LHCN-M2 (cell line): ENCODE measurements at places on chromosomes 7 and 10.
A peak's percentile ranks its signal among the peaks of the same experiment; 100 is the strongest.

GRCh38 chr10:110822035-110822711, 49.6 kb upstream of the PDCD4 start:
- no peak for DNase-seq

DNA sequence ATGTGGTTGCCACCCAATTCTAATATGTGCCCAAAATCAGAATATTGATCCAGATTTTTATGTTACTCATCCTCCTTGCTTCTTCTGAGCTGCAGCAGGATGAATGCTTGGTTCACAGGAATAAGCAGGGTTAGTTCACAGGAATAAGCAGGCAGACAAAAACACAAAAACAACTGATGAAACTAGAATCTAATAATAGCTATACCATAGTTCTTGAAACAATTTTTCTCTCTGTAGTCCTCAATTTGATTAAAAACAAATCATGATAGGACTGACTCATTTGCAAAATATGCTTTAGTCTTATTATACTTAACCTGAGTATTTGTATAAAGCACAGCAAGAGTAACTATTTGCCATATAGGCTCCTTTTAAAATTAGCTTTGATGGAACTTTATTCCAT, 24.4 kb upstream of the ARHGAP12 start:
- no peak for DNase-seq

GRCh38 chr7:81469153-81469868, 300.5 kb downstream of the HGF start:
- DNase-seq, result no peak

DNA sequence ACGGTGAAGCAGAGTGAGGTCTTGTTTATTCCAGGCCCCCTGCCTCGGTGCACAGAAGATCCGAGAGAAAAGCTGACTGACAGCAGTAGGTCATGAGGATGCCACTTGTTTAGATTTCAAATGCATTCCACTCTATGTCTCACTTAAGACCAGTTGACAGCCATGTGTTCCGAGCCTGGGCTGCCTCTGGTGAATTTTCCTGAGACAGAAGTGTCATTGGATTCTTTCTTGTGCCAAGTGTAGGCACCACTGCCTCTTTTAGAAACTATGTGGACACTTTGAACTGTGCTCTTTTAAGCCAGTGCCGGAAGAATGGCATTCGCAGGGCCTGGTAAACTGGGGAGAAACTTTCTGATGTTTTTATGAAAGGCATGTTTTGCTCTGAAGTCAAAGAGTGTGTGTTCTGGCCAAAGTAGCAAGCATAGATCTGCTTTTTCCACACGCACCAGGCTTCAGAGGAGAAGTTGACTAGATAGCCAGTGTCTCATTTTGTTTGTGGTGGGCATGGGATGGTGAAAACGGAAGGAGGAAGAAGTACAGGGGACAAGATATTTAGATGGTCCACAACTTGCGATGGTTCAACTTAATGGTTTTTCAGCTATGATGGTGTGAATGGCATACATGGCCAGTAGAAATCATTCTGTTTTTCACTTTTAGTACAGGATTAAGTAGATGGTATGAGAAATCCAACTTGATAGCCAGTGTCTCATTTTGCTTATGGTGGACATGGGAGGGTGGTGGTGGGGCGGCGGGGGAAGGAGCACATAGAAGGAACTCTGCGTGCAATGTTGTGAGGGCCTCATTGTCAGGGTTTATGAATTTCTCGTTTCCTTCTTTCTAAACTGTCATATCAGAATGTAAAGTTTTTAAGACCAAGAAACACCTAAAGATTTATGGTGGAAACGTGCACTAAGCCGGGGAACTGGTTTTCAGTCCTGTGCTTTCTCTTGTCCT, 41.5 kb downstream of the CYP17A1 start:
- DNase-seq, result no peak

GRCh38 chr7:16068183-16068582, 353.2 kb downstream of the CRPPA start:
- DNase-seq, result no peak

DNA sequence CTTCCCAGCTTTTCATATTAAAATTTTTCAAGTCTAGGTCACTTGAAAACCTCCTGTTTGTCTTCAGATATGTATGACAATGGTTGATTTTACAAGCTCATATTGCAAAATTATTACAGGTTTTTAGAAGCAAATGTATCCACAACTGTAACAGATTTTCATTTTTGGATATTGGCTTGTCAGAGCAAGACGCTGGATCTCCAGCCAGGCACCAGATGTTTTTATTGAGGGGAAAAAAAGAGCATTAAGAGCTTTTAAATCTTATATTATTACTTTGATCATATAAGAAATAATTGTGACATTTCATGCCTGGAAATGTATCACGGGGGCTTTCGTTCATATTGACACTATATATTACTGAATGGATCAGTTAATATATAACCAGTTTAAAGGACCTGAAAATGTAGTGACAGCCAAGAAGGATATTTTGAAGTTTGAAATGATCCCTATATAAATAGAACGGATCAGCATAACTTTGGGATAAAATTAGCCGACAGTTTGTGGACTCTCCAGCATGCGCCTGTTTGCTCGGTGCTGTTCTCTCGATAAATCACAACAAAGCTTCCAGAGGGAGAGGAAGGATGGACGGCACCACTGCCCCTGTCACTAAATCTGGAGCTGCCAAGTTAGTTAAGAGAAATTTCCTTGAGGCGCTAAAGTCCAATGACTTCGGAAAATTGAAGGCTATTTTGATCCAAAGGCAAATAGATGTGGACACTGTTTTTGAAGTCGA, at the start of gene ASB4:
ASB4 (plus strand) TSS at position 553 of the 733 bp plus-strand sequence; CDS start at position 582, 29 bp downstream.
- DNase-seq, result no peak

- no peak for DNase-seq
Observed at GRCh38 chr7:137298464-137298794, 45.1 kb downstream of the PTN start.

GRCh38 chr7:32289651-32290414, 200.3 kb downstream of the LSM5 start:
- no peak for DNase-seq

DNA sequence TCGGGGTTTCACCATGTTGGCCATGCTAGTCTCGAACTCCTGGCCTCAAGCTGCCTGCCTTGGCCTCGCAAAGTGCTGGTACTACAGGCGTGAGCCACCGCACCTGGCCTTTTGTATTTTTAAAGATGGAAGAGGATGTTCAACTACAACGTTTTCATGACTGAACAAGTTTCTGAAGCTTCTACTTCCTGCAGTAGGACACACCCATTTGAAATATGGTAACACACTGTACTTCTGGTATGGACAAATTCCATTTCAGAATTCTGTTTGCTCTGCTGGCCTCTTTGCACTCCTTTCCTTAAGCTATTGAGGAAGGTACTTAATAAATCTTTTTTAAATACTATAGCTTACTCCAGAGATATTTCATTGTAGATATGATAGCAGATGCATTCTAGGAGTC, 10.9 kb upstream of the CDK1 start:
- DNase-seq, result no peak

GRCh38 chr7:148356303-148356702, 234.3 kb upstream of the C7orf33 start:
- DNase-seq, result no peak

- no peak for DNase-seq
Observed at GRCh38 chr10:29068302-29068701, 220.6 kb upstream of the LYZL1 start.

DNA sequence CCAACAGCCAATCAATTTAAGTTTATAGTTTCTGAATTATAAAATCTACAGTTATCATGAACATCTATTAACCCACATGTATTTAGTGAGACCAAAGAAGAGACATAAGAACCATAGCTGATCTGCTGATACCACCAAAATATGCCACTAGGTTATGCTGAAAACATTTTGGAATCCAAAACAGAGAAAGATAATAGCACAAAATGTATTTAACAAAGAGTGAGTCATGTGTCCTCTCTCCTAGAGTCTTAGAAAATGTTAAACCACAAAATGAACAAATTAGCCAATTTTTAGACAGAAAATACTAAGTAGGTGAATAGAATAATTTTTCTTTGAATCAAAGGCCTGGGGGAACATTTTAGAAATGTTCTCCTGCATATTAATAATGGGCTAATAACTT, 527.5 kb downstream of the GPAM start:
- DNase-seq, result peak; percentile 35

- DNase-seq, result peak; percentile 36
Observed at GRCh38 chr7:24829787-24830186, 72.5 kb upstream of the GSDME start.

- DNase-seq, result peak; percentile 61
Observed at GRCh38 chr10:95841661-95842498, 65.9 kb upstream of the CC2D2B start.

GRCh38 chr7:8056439-8056838, 87.8 kb downstream of the GLCCI1 start:
- no peak for DNase-seq

DNA sequence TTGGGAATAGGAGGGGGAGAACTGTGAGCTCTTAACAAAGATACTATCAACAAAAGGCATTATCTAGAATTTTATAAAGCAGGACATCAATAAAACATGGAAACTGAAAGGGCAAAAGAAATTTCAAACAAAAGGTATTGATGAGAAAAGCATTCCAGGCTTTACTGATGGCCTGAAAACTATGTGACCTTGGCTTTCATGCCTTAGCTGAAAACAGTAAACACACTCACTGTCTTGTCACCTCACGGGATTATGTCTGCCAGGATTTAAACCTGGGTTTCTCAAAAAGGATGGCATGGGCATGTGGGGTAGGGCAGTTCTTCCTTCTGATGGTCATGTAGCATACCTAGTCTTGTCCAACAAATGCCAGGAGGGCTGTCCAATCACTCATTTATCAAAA, 22.9 kb downstream of the DOCK4 start:
- DNase-seq, result no peak

DNA sequence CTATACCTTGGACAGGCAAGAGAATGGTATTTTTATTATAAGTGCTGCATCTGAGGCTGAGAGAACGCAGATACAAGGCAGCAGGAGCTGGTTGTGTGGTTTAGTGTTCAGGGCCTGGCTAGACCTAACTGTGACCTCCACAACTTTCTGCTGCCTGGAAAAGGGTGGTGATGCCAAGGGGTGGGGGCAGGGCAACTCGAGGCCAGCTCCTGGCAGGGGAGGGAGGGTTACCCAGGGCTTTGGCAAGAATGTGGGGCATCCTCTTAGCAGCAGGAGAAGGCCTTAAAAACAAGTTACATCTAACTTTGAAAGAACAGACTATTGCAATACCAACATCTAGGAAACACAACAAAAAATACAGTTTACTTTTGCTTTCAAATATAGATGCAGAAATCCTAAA, 13.0 kb downstream of the MXI1 start:
- DNase-seq, result no peak

- DNase-seq, result no peak
Observed at GRCh38 chr7:156220078-156220605, 407.9 kb upstream of the SHH start.

DNA sequence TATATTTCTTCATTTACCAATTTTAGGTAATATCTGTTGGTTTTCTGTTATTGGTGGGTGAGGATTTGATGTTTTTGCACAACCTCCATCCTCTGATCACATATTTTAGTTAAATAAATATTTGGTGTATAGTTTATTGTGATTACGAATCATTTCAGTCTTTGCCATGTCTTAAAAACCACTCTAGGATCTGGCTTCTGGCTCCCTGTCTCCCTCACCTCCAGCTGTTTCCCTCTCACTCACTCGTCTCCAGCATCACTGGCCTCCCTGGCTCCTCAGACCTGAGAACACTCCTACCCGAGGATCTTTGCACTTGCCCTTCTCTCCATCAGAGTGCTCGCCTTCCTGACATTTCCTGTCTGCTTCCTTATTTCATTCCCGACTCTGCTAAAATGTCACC, 50.7 kb upstream of the NRF1 start:
- no peak for DNase-seq

- DNase-seq, result no peak
Observed at GRCh38 chr10:79142064-79142491, 73.3 kb downstream of the ZMIZ1 start.

DNA sequence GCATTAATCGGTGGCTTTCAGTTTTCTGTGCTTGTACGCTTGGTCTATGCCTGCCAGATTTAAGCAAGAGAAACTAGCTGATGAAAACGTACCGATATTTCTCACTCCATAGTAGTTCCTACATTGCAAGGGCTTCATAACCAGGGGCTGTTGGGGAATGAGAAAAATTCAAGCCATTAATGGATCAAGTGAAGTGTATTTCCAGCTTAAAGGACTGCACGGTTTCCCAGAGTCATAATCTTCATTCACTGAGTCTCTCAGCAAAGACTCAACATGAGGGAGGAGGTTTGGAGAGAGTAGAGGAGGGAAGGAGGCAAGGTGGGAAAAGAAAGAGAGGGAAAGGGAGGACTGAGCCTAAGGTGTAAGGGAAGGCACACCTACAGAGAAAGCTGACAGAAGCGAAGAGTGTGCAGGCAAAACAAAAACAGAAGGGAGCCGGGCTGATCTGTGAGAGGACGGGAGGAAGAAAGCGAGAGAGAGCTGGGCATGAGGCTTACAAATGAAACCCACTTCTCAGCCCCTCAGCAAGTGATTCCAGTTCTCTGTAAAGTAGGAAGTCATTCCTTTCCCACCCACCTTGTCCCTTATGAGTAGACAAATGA, 625 bp downstream of the GIMAP2 start:
- DNase-seq, result peak; percentile 14

DNA sequence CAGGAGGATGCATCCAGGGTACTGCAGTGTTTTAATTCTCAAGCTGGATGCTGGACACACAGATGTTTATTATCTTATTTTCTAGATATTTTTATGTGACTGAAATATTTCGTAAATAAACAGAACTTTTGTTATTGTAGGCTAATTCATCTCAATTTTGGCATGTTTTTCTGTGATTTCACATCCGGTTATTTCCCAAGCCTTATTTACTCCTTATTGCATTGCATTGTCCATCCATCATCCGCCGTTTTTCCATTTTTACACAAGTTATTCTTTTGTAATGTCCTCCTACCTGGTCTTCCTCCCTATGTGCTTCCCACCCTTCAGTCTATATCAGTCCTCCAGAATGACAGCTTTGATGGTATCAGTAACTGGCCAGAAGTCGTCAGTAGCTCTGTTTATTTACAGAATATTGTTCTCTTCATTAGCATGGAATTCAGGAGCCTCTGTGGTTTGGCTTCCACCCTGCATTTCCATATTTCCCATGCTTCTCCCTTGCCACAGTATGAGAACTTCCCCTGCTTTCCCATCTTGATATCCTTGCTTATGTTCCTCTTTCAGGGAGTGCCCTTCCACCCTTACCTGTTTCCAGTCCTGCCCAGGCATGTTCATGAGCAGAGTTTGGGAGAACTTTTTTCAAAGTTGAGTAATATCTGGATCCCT, 16.1 kb downstream of the GNAI1 start:
- DNase-seq, result peak; percentile 74

DNA sequence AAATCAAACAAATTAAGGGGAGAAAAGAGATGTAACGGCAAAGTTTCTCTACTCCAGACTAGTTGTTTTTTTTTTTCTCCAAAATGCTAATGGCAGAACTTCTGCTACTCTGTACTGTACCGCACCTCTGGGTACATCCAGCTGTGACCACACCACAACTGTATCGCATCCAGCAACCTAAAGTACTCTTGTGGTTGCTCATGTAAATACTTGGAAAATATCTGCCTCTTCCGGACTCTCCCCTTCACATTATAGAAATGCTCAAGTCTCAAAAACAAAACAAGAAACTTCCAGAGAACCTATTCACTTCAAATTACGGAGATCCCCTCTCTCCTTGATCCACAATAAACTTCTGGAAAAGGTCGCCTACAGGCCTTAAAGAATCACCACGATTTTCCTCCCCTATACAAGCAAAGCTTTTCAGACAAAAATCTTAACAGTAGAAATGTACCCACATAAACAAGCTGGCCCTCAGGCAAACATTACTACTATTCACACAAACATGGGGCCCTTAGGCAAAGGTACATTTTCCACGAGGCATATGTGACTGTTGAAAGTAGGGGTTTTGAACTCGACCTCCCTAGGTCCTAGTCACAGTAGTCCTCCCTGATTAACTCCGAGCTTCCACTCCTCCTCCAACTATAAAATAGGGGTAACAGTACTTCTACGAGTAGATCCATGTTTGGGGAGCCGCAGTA, 222.9 kb upstream of the MKLN1 start:
- DNase-seq, result no peak
